NCI-H345 (cell line): ENCODE measurements at places on chromosomes 1 and 21.

- DNase-seq: no peak
Measured at GRCh38 chr1:27001570-27002360, 8.3 kb downstream of the TRNP1 start.

DNA sequence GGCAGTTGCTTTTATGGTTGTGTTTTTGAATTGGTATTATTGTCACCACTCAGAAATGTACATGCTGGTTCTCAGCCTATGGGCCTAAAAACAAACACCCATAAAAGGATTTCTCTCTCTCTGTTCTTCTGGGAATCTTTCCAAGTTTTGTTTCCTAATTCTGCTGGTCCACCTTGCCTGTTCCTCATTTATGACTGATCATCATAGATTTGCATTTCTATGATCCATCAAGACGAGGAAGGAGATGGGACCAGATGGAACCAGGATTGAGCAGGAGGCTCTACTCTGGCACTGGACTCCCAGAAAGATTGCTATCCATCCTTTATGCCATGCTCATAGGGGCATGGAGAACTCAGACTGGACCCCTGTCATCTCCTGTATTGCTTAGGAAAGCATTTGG is 162.2 kb downstream of the C1orf94 start:
- DNase-seq: no peak

DNA sequence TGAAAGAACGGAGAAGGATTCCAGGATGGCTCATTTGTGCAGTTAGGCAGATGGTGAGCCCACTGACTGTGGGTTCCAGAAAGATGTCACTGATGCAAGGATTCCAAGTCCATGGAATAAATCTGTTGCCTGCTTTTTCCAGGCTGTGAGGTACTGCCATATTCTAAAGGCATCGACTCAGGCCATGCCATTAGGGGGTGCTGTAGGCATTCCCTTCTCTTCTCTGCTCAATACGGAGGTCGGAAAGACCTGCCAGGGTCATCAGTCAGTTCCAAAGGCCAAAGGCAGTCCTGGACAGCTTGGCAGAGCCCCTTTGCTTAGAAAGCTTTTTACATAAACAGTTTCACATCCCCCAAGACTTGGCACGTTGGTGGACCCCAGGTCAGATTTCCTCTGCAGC is 31.7 kb upstream of the TMEM125 start:
- no peak for DNase-seq

DNA sequence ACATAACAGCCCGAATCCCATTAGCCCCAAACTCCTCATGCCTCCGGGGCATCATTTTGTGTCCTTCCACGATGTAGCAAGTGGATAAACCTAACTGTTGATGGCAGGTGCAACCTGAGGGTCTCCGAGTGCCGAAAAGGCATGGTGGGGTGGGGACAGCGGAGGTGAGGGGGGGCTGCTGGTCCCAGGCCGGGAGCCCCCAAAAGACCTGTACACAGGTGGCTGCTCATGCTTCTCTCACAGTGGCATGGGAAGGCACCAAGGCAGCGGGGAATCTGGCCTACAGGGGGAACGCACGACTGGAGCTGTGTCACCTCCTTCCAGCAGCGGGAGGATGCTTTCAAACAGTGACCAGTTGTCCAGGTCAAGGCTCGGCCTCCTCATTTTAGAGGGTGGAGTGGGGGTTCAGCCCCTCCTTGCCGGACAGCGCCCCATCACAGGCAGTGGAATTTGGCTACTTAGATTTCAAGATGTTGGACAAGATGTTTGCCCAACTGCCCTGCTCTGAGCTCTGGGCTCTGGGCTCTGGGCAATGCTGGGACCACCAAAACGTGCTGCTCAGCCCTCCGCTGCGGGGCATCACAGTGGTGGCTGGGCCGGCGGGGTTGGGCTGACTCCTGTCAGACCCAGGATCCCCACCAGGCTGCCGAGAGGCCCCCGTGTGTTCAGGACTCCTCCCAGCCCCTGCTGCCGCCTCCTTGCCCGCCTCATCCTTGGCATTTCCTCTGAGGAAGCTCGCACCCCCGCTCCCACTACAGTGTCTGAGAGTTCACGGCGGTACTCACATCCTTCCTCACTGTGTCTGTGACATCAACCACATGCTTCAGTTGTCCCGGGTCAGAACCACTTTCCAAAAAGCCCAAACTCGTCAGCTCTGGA is 7.6 kb downstream of the DNMT3L start:
- no peak for DNase-seq

- DNase-seq: peak; percentile 42
Measured at GRCh38 chr1:75233302-75233929, 99.2 kb downstream of the LHX8 start.

DNA sequence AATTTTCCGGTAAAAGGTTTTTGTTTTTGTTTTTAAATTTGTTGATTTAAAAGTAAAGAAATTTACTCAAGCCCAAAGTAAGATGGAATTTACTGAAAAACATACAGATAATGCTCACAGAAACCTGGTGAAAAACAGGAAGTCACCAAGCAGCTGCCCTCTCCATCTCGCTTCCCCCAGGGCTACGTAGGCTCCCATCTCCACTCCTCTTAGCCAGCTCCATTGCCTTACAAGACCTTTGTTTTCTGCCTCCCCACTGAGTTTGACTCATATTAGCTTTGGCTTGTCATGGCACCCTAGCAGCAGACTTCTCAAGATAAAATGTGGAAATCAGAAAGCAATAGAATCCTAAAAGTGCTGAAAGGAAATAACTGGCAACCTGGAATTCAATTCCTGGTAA is 57.9 kb downstream of the PHTF1 start:
- DNase-seq: peak; percentile 0

DNA sequence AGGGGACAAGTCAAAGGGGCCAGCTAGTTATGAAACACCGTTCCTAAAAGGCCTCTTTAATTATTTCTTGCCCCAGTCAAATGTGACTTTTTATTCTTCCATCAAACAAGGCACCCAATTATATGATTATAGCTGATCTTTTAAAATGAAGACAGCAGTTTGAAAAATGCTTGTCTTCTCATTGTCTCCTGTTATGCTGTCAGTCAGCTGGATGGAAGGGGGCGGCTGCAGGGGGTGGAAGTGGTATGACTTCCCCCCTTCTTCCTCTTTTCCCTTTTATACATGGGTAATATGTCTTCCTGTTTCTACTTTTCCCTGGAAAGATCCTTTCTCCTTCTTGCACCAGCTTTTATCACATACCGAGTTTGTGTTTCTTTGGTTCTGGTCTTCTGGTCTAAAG is 25.8 kb upstream of the KCNA10 start:
- DNase-seq: no peak

DNA sequence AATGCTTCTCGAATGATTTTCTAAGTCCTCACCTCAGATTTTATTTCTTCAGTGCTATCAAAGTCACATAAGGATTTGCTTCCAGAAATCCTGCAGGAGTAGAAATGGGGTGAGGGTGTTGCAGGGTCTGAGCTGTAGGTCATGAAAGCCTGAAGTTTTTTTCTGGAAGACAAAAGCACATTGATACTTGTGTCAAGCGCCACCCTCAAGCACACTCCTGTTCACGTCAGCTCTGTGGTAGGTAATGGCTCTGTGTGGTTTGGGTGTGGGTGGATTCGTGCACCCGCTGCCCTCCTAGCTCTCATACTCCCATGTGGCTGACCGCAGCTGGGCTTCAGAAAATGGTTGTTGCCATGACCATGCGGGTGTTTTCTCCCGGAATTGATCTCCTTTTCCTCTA is 39.9 kb downstream of the AKNAD1 start:
- no peak for DNase-seq

- no peak for DNase-seq
Measured at GRCh38 chr1:117564227-117565075, 41.4 kb upstream of the TENT5C start.

GRCh38 chr1:216168546-216168945 is 254.7 kb downstream of the USH2A start:
- no peak for DNase-seq
